ENCODE measurements at places on chromosomes 2 and 18.

DNA sequence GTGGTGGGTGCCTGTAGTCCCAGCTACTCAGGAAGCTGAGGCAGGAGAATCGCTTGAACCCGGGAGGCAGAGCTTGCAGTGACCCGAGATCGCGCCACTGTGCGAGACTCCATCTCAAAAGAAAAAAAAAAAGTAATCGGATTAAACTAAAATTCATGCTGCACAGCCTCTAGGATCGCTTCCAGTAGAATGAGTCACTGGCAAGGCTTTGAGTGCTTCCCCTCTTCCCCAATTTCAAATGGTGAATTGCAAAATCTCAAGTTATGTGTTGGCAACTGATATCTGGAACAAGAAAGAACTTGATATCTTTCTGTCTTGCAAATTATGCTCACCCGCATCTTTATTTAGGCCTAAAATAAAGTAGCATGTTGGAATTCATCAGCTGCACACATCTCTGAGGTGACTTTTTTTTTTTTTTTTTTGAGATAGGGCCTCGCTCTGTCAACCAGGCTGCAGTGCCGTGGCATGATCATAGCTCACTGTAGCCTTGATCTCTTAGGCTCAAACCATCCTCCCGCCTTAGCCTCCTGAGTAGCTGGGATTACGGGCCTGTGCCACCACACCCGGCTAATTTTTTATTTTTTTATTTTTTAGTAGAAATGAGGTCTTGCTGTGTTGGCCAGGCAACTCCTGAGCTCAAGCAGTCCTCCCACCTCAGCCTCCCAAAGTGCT is 12.7 kb downstream of the TTC39C start:
- DNase-seq, result no peak

DNA sequence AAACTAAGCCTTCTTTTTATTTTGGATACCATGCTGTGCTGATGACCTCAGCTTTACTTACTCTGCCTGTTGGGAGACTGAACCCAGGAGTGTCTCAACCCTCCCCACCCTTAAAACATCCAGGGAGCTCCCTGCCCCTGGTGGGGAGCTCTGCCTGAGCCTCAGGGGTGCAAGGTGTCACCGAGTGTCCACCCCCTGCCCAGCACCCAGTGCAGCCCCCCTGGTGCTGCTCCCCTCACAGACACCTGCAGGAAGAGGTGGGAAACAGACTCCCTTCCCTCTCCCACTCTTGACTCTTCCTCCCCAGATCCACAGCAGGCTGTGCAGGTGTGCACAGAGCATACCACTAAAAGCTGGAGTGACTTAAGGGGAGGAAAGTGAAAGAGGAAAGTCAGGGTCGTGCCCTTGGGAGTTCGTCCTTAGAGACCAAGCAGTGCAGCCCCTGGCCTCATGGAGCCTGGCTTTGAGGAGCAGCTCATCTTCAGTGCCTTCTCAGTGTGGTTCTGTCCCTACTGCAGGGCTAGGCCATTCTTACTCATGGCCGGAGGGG is 51.3 kb downstream of the MYO7B start:
- DNase-seq, result no peak

- DNase-seq, result no peak
These were observed 153.0 kb upstream of the ID2 start for GRCh38 chr2:8528863-8529262.

- DNase-seq, result no peak
These were observed 507.4 kb upstream of the PKDCC start for GRCh38 chr2:41540272-41540998.

DNA sequence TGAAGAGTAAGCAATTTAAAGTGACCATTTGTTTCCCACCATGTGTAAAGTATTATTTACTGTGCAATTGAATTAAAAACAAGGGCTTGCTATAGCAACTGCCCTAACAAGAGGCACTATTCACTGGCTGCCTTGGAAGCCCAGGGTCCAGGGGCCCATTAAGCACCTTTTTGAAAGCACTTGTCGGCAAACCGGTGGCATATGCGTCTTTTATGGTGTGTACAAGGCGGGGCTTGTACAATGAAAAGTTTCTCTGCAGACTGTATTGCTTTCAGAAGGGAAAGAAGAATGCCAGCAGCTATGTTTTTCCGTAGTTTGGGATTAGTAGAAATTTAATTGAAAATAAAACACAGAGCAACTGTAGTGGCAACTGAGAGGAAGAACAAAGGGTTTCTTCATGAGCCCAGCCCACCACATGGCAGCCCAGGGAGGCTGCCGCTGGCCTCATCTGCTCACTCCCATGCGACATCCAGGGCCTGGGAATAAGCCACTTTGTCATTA is 279.5 kb upstream of the PARD3B start:
- DNase-seq, result no peak

DNA sequence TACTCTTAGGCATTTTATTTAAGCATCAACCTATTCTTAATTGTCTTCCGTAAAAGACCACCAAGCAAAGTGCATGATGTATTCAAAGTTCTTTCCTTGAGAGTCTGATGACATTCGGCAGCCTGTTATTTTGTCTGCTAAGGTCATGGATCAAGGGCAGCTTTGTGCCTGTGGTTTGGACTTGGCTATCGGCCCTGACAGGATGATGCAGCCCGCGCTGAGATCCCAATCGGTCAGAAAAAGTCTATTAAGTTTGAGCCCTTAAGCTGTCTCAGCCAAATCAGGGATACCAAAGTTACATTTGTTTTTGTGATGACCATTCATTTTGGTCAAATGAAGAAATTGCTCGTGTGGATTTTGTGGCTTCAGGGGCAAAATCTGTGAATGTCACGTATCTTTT is 718.9 kb upstream of the FANCL start:
- no peak for DNase-seq

DNA sequence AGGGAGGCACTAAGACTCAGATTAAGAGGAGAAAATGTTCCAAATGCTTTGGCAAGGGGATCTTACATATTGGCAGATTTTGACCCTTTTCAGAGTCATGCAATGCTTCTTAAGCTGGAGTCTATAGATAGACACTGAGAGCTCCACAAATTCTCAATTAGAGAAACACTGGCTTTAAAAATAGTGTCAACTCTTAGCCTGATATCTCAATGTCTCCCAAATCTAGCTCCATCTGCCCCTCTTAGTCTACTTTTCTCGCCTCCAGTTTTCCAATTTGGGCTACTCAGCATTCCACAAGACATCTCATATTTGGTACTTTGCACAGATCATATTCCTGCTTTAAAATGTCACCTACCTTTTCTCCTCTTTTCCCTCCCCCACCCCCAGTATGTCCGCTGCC is 232.6 kb downstream of the LRRTM1 start:
- no peak for DNase-seq

- DNase-seq, result peak; percentile 29
These were observed 95.8 kb downstream of the SLC25A12 start for GRCh38 chr2:171798156-171798820.

- DNase-seq, result peak; percentile 51
These were observed 26.4 kb upstream of the COPS8 start for GRCh38 chr2:237059155-237059875.

DNA sequence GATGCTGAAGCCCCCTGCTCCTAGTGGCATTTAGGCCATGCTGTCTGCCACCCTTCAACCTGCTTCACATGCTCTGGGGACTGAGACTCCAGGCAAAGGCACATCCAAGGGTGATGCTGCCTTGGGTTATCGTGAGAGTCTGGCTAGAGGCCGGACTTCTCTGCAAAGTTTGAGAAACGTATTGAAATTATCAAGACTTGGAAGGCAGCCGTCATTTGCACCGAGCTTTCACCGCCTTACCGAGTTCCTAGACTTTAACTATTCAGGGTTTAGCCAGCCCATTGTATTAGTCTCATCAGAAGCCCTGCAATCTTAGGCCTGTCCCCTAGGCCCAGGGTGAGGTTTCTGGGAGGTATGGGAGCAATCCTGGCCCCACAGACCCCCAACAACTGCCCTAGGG is 34.0 kb downstream of the RDH14 start:
- DNase-seq, result no peak

GRCh38 chr18:64110692-64111480 is 38.0 kb downstream of the LINC00305 start:
- DNase-seq, result no peak

GRCh38 chr18:78244779-78245178 is 734.8 kb upstream of the SALL3 start:
- DNase-seq, result no peak

- DNase-seq, result no peak
These were observed 77.7 kb upstream of the ATP5MC3 start for GRCh38 chr2:175259164-175259563.

DNA sequence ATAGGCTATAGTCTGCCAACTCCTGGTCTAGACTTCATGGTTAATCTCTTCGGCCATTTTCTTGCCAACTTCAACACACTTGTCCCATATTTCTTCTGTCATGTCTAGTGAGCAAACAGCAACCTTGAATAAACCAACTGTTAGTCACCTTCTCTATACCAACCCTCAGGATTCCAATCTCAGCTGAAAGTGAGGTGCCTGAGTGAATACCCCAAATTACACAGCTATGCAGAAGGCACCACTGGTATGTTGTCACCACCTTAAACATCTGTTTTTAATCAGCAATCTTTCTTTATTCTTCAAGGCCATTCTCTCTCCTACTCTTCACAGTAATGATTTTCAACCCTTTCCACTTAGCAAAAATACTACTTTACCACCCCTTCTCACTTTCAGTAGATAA is 39.3 kb downstream of the THOC1 start:
- DNase-seq, result no peak

DNA sequence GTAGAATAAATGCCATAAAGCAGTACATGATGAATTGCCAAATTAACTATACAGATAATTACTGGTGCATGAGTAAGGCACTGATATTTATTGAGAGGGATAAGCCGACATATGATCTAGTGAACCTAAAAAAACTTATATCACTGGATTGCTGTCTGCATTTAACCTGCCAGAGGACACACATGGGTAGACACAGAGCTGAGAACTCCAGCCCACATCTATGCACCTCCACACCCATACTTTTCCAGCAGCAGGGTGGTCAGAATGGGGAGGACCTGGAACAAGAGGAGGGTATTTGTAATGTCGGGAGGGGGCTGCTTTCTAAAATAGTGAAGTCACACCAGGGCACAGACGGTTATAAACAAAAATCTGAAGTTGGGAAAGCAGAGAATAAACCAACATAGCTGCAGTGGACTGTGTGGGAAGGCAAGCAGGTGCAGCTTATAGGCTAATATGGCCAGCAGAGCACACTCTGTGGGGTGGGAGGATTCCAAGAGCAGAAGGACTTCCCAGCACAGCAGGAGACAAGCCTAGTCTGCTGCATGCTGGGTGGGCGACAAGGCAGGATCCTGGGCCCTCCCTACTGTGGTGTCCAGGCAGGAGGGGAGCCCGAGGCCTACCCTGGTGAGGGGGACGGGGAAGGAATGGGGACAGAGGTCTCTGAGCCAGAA is 17.2 kb downstream of the ST3GAL5 start:
- DNase-seq, result no peak

GRCh38 chr18:55355223-55355622 is 232.8 kb downstream of the TCF4 start:
- no peak for DNase-seq

- DNase-seq, result no peak
These were observed 445.7 kb upstream of the SLC14A2 start for GRCh38 chr18:45169610-45170009.

- no peak for DNase-seq
These were observed 172.9 kb downstream of the GALNT1 start for GRCh38 chr18:35754464-35754863.

DNA sequence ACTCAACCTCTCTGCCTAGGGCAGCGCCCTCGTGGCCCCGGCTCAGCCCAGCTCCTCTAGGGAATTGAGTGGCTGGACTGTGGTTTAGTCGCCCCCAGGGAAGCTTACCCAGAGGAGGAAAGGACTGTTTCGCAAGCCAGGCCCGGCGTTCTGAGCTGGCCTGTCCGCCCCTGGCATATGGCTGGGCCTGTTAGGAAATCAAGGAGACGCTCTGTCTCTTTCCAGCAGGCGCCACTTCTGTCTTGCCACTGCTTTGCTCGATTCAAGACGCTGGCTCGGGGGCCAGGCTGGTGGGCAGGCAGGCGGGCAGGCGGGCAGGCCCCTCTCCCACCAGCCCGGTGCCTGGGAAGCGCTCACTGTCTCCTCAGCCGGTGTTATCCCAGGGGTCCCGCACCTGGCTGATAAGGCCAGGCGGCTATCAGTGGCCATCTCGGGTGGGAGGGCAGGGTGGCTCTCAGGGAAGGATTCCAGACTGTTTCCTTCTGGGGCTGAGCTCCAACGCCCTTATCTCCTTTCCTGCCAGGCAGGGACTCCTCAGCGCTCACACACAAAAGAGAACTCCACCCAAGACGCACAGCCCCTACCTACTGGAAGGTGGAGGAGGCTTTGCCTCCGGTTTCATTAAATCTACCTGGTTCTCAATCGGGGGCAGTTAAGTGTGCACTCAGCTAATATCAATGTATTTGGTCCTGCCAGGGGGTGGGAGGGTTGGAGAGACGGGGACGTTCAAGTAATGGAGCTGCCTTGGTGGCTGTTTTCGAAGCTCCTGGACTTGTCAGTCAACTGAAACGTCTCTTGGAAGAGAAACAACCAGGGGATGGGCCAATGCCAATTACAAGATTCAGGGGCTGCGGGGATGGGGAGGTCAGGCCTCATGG is 109.1 kb downstream of the SMAD7 start:
- DNase-seq, result no peak

DNA sequence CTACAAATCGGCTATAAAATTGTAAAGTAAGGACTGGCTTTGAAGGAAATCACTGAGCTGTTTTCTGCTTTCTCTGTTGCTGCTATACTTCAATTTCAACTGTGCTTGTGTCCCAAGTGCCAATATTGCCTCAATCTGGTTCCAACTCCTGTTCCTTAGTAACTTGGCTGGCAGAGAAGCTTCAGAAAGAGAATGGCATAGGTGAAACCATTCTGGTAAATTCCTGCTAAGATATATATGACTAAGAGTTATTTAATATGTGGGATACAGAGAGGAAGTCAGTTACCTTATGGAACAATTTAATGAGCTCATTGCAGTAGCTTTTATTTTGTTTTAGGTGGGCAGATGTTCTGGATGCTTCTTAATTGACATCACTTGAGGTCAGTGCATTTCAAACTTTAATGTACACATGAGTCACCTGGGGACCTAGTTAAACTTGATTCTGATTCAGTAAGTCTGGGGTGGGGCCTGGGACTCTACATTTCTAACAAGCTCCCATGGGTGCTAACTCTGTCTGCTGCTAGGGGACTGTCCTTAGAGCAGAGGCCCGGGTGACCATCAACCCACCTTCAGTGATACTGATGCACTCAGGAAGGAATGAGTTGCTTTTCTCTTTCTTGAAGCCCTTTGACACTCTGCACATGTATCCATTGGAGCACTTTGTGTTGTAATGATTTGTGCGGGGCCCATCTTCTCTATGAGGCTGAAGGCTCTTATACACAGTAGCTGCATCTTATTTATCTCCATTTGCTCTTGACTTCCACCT is 47.6 kb downstream of the LIPG start:
- no peak for DNase-seq

DNA sequence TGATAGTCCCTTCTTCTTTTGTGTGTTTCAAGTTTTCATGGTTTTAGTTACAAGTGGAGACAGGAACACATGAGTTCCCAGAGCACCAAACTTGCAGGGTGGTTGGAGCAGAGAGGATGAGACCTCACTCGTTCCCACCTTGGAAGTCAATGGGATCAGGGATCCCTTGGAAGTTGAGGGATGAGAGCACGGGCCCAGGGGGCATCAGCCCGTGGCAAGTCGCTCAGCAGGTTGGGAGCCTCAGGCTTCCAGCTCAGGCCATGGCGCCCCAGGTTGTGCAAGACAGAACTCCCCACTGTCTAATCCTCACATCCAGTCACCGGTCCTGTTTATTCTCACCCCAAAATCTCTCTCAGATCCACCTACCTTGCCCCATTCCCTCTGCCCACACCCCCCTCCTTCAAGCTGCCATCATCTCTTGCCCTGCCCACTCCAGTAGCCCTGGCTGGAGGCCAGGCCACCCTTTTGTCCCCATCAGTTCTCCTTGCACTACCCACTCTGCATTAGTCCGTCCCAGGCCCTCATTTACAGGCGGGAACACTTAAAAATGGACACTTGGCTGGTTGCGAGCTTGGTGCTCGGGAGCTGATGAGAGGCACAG is 37.6 kb upstream of the FOSL2 start:
- DNase-seq, result no peak

Measured in activated CD4-positive, alpha-beta T cell treated with anti-CD3 and anti-CD28 coated beads, Interleukin-2, Interleukin-6, amounts not matched to agents 100 ng/mL and 50 ng/mL, durations not matched to agents 16 hours and 8 hours (primary cell).